ENCODE measurements at places on chromosomes 5 and 9.

- DNase-seq: no peak
Observed at GRCh38 chr5:159227452-159227851, 18.1 kb upstream of the RNF145 start.

GRCh38 chr9:14849296-14849695 is 60.9 kb downstream of the FREM1 start:
- DNase-seq: no peak

- DNase-seq: no peak
Observed at GRCh38 chr5:57072218-57072892, 101.5 kb upstream of the GPBP1 start.

- DNase-seq: no peak
Observed at GRCh38 chr5:65981548-65981947, 55.2 kb downstream of the ERBIN start.

GRCh38 chr5:168434746-168435321 is 51.4 kb upstream of the RARS1 start:
- DNase-seq: no peak

GRCh38 chr5:30608501-30608900 is 585.0 kb upstream of the CDH6 start:
- no peak for DNase-seq

DNA sequence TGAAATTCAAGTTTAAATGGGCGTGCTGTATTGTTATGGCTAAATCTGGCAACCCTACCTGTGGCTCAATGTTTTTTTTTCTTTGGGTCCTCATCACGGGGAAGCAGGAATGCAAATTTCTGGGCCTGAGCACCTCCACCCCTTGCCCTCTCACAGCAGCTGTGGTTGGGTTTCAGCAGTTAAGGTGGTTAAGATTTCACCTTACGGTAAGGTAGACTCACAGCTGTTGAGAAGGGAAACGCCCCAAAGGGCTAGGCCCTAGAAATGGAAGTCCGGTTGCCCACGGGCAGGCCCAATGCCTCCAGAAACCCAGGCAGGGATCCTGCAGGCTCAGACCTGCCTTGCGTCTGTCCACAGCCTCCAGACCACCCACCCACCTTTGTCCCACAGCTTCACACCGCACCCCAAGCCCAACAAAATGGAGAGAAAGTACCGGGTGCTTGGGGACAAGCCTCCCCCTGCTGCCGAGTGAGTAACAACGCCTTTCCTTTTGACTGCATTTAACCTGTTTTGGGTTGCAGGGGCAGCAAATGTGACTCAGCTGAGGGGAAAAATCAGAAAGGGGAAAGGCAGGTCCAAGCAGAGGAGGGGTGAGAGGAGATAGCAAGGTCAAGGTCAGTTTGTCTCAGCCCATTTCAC is 48.1 kb upstream of the TDRD7 start:
- DNase-seq: no peak

- no peak for DNase-seq
Observed at GRCh38 chr9:95783426-95783975, 92.0 kb upstream of the ERCC6L2 start.

GRCh38 chr5:16192311-16192710 is 12.7 kb upstream of the MARCHF11 start:
- DNase-seq: no peak

DNA sequence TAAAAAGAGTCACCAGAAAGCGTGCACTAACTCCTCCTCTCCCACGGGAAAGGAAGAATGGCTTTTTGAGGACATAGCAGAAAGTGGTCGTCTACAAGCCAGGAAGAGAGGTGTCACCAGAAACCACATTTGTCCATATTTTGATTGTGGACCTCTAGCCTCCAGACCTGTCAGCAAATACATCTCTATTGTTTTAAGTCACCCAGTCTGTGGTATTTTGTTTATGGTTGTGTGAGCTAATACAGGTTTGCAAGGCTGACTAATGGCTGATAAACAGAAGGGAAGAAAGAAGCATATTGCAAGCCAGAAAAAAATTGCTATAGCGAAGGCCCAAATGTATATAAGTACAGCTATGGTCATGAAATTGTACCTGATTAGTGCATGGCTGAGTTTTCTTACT is 21.4 kb downstream of the WDR70 start:
- no peak for DNase-seq

DNA sequence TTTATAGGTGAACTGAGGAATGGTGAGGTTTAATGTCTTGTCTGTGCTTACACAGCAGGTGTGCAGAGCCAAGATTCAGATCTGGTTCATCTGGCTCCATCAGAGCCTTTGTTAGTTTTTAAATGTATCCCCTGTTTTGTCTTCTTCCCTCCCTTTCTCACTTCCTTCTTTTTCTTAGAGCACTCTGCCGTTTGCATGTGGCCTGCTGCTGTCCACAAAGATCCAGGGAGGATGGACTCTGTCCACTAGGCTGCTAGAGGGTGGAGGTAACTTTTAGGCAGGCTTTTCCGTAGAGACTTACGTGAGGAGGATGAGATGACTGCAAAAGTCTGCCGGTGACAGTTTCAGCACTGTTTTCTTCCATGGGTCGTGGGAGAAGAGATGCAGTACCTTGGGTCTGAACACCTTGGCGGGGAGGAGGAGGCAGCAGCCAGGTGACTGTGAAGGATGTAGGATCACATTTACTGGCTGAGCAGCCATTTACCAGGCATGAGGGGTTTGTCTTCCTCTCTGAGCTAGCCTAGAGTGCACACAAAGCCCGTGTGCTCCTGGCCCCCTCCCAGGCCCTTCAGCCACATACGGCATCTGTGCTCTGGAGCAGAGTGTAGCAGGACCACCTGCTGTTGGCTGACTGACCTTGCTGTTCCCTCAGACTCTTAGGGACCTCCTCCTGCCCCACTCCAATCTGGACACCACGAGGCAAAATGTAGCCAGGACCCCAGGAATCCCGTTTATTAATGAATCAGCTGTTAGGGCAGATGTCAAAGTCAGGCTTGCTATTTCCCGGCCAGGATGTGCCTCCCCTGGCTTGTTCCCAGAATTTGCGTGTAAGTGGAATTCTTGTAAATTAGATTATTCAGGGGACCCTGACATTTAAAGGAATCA is 1.8 kb downstream of the NTMT1 start:
- no peak for DNase-seq

GRCh38 chr9:35816708-35817107 is 1.9 kb upstream of the HINT2 start:
- DNase-seq: no peak
